Endothelial cell (in vitro differentiated cells): ENCODE measurements at places on chromosomes 16 and 17.

DNA sequence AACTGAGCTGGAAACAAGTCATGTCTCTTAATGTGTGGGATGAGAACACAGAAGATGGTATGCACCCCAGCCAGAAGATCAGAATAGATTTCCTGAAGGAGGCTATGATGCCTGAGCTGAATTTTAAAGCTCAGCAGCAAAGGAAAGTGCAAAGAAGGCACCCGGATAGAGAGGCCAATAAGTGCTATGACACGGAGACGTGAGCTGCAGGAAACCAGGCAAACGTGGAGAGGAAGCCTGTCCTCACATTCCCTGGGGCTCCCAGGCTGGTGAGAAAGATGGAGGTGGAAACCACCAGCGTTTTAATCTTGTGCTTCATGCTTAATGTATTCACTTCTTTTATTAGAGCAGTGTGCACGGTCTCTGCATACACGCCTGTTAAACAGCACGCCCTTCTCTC is 302.1 kb downstream of the HAPSTR1 start:
- DNase-seq, result no peak

GRCh38 chr17:65584604-65585521 is 23.4 kb upstream of the AXIN2 start:
- no peak for DNase-seq

GRCh38 chr16:81601008-81601428 is 156.4 kb downstream of the CMIP start:
- DNase-seq, result no peak

DNA sequence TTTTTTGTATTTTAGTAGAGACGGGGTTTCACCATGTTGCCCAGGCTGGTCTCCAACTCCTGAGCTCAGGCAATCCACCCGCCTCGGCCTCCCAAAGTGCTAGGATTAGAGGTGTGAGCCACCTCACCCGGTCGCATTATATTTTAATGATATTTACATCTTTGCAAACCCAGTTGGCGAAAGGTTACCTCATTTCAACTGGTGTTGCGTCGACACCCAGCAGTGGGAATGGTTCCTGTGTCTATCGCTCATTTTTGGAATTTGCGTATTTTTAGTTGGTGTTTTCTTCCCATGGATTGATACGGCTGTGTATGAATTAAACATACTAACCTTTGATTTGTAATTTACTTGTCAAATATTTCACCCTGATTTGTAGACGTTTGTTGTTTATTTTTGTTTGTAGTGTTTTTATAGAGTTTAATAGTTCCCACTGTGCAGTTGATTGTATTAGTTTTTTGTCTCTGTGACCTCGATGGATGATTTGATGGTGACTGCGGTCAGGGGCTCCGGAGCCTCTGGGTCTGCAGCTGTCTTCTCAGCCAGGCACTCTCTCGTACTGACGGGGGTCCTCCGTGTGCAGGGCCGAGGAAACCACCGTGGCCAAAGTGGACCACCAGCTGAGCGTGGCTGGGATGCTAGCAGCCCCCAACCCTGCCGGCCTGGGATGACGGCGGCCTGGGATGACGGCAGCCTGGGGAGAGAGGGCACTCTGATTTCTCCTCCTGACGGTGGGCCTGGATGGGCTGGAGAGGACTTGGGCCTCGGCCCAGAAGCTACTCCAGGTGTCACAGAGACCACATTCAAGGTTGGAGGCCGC is 4.0 kb downstream of the CD7 start:
- DNase-seq, result no peak

GRCh38 chr17:57537524-57538410 is 207.3 kb downstream of the CCDC182 start:
- no peak for DNase-seq

GRCh38 chr17:48576479-48577309 is 1.5 kb downstream of the HOXB4 start:
- DNase-seq, result no peak
